SHP77 (cell line): ENCODE measurements at places on chromosomes 4 and X.

DNA sequence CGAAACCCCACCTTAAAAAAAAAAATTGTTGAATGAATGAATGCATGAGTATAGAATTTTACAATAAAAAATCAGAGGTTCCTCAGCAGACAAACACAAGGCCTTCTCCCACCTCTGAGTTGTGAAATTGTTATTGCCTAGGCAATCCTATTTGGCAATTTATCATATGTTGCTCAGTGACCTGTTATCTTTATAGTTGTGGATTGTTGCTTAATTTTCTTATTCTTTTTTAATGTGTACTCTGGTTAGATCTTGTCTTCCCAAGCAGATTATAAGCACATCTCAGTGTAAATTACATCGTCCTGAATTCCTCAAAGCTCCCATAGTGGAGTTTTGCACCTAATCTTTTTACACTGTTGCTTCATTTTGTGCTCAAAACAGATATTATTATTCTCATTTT is 71.9 kb downstream of the RBM47 start:
- no peak for DNase-seq

DNA sequence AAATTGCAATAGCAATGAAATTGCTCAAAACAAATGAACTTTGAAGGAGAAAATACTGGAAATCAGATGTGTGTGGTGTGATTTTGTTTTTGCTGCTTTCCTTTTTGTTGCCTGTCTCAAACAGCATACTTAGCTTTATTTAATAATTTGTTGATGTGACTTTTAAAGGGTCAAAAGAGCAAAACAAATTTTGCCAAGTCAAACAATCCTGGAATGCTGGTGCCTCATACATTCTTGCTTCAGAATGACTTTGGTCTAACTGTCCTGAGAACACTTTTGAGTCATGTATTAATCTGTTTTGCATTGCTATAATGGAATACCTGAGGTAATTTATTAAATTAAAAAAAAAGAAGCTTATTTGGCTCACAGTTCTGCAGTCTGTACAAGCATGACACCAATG is 3.4 kb downstream of the PF4V1 start:
- DNase-seq = no peak

GRCh38 chr4:122710434-122711308 is 21.8 kb upstream of the BBS12 start:
- DNase-seq = no peak

DNA sequence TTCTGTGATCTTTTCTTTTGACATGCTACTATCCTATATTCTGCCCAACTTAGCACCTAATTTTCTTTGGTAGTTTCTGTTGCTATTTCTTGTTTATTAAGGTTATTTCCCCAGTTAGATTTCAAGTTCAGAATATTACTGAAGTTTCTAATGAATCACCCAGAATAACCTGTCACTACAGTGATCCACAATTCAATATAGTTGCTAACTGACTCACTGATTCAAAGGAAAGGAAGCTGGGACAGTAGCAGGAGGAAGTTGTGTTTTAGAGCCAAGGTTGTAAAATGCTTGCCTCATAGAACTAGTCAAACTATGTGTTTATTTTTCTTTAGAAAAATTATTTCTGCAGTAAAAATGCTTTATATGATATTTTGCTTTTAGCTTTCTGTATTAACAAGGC is 37.4 kb downstream of the PAK3 start:
- DNase-seq = no peak

DNA sequence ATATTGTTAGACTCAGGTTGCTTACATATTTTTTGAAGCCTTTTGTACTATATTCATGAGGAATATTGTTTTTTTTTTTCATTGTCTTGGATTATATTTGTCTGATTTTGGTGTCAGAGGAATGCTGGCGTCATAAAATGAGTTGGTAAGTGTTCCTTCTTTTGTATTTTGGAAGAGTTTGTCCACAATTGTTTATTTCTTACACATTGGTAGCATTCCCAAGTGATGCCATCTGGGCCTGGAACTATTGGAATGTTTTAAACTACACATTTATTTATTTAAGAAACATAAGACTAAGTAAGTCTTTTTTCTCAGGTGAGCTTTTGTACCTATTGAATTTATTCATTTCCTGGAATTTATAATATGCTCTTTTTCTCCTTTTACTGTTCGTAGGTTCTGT is 107.6 kb downstream of the LARP1B start:
- DNase-seq = no peak

- DNase-seq = no peak
Observed at GRCh38 chr4:2408401-2408958, 10.0 kb downstream of the ZFYVE28 start.

DNA sequence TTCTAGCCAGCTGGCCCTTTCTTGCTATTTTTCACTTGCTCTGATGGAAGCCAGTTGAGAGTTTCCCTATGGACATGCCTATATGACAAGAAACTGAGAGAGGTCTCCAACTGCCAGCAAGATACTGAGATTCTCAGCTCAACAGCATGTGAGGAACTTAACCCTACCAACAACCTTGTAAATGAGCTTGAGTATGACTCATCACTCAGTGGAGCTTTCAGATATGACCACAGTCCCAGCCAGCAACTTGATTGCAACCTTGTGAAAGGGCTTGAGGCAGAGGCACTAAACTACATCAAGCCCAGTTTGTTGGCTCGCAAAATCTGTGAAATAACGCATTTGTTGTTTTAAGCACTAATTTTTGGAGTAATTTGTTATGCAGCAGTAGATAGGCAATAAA is 175.8 kb downstream of the COMMD8 start:
- no peak for DNase-seq
